ENCODE measurements at places on chromosomes 12 and 14.

GRCh38 chr12:57110104-57111030 lies 795 bp downstream of the STAT6 start:
- no peak for DNase-seq

GRCh38 chr12:53660041-53660440 lies 15.8 kb downstream of the ATP5MC2 start:
- no peak for DNase-seq

DNA sequence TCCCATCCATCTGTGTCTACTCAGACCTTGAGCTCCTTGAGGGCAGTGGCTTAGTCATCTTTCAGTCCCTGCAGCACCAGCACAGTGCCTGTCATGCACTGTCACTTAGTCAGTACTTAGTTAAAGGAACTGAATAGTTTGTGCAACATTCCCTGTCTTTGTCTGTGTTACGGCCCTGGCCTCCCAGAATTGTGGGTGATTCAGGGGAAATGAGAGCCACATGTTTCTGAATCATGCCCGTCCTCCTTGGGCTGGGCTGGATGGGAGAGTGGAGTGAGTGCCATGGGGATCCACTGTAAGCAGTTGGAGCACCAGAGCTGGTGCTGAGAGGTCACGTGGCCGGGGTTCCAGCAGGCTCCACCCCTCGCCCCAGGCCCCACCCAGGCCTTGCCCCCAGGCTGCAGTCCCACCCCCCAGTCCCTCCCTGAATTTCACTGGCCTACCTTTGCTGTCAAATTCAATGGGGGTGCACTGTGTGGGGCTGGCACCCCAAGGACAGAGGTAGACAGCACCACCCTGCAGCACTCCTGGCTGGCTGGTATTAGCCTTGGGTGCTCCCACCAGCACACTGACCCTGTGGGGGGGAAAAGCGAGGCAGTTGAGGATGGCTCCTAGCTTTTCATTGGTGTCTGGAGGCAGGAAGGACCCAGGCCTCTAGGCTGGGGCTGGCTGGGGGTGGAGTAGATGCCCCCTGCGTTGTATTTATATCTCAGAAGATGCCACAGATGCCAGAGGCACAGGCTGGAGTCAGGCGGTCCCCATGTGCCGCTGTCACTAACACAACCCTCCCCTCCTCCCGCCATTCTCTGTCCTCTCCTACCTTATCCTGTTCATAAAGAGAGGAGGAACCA lies 7.5 kb downstream of the ITGA5 start:
- DNase-seq, result peak; percentile 73

GRCh38 chr12:82873951-82874350 lies 187.2 kb downstream of the TMTC2 start:
- no peak for DNase-seq

DNA sequence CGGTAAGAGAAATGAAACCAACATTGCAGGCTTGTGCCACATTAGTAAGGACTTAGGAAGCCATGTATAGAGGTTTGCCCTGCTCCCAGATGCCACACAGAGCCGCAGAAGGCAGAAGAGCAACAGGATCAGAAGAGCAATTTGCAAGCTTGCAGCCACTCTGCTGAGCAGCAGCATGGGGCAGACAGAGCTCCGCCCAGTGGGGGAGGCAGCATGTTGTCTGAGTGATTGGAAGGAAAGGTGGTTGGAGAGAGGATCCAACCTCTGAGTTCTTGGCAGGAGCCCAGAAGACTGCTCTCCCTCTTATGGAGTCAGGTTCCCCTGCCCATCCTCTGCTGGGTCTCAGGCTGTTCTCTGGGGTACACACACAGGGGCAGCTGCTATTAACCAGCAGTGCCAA lies 2.3 kb upstream of the KRT6A start:
- DNase-seq, result no peak

DNA sequence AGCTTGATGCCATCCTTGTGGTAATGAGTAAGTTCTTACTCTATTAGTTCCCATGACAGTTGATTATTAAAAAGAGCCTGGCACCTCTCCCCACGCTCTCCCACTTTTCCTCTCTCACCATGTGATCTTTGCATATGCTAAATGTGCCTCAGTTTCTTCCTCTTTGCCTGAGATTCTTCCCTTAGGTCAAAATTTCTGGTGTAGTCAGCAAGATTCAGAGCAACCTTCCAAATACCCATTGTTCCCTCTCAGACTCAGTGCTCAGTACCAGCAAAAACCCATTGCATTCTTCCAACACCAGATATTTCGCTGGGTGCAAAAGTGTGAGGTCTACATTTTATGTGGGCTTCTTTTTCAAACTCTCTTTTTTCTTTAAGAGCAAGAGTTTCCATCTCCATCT lies 10.8 kb upstream of the USP15 start:
- no peak for DNase-seq

DNA sequence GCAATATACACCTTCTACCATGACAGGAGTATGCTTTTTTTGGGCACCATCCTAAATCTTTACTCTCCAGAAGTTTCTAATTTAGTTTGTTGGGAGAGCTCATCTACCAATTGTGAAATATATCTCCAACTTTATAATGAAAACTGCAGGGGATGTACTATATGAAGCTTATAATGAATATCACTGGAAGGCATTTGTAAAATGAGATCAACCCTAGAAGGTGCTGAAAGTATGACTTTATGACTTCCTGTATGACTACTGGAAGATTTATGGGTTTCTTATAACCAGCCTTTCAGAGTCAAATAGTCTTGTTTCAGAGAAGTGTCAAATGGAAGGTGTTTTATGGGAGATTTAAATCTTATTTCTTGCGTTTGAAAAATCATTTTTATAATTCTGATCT lies 122.9 kb downstream of the MYRFL start:
- peak; percentile 2 for DNase-seq

DNA sequence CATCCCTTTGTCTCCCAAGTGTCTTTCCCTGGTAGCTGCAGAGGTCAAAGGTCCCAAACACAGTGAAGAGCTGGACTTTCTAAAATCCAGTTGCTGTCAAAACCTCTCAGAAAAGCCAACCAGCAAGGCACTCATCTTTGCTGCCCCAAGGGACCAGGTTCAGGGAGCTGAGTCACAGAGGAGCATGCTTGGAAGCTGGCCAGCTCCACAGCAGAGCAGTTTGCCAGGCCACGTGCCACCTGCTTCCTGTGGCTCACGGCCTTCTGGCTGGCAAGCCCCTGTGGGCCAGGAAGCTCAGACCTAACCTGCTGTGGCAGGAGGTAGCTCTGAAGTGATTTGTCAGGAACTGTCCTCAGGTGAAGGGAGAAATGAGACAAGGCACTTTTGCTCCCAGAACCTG lies 3.6 kb downstream of the ISCU start:
- peak; percentile 65 for DNase-seq

GRCh38 chr14:88454886-88455285 lies 69.4 kb downstream of the SPATA7 start:
- no peak for DNase-seq

- DNase-seq, result no peak
These were observed 63.9 kb downstream of the IPO8 start for GRCh38 chr12:30631740-30632139.

GRCh38 chr12:47881826-47882427 lies 22.9 kb downstream of the VDR start:
- peak; percentile 99 for DNase-seq

- DNase-seq, result no peak
These were observed 42.1 kb downstream of the KRT80 start for GRCh38 chr12:52149651-52150241.

GRCh38 chr12:4281173-4281654 lies 7.7 kb downstream of the CCND2 start:
- no peak for DNase-seq

DNA sequence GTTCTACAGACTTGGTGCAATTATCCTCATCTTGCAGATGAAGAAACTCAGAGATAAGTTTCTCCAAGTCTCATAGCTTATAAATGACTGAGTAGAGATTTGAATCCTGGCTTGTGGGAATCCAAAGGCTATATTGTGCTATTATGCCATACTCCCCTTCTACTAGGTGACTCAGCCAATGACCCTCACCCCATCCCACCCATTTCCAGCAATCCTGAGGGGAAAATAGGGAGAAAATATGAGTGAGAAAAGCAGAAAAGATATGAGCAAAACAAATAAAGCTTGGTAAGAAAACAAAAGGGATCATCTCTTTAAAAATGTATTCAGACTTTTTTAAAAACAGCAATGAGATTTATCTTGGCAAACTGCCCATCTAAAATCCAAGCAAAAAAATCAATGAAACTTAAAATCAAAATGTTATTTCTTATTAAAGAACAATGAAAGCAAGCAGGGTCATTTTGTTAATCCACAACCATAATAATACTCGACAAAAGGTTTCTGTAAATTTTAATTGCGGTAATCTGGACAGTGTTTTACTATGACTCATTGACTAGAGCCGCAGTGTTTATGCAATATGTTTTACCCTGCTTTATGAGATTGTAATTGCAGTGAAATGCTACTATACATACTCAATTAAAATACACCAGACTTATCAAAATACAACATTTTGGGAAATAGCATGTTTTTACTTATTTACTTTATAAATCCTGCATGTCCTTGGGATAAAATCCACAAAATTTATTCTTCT lies 13.1 kb upstream of the LGR5 start:
- no peak for DNase-seq

DNA sequence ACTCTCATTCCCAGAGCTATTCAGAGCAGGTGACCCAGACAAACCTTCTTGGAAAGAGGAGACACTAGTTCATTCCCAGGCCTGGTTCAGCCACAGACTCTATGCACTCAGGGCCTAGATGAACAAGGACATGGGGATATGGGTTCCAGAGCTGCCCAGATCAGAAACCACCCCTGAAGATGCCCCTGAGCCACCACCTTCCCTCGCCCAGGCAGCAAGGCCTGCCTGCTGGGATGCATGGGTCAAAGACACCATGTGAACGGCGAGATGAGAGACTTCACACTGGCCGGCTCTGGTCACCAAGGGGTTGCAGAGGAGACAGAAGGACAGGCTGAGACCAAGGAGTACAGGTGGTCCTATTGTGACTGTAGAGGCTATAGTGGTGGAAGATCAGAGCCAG lies 4.1 kb downstream of the SERPINA12 start:
- DNase-seq, result no peak

DNA sequence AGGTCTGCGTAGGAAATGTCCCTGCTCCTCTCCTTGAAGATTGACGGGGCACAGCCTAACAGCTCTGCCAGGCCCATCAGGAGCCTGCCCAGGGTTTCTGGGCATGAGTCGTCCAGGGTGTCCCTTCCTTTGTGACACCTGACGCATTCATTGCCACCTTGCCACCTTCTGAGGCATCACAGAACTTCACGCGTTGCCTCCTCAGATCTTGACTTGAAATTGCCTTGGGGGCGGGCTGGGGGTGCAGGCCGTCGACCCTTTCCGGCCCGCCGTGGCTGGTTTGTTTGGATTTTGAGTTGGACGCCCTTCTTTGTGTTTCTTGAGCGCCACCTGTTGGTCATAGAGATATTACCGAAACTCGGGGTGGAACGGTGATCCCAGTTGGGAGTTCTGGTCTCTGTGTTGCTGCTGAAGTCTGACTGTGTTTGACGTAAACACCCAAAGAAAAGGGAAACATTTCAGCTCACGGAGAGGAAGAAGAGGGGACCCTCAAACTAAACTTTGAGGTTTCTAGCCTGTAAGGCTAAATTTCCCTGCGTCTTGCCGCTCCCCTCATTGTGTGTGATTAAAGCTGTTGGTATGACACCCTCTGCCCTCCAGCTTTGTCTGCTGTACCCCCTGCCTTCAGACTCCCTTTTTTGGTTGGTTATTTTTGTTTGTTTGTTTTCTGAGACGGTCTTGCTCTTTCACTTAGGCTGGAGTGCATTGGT lies 44.6 kb downstream of the MLXIP start:
- no peak for DNase-seq

GRCh38 chr12:52003591-52003990 lies 3.2 kb upstream of the TAMALIN start:
- DNase-seq, result no peak

DNA sequence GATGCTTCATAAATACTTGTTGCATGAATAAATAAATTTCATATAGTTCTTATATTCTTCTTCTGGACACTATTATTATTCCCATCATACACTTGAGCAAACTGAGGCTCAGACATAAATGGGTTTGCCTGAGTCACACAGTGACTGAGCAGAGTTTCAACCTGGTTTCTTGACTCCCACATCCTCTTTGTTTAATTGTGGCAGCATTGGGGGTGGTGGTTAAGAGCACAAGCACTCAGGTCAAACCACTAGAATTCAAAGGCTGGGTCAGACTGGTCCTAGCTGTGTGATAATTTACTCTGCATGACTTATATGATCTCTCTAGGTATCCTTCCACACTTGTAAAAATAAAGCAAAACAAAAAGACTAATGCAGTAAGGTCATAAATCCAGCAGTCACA lies 274.9 kb upstream of the SRRM4 start:
- DNase-seq, result no peak

GRCh38 chr12:2664721-2665577 lies 129.8 kb upstream of the FKBP4 start:
- DNase-seq, result no peak

GRCh38 chr14:78488938-78489337 lies 318.8 kb downstream of the NRXN3 start:
- no peak for DNase-seq

DNA sequence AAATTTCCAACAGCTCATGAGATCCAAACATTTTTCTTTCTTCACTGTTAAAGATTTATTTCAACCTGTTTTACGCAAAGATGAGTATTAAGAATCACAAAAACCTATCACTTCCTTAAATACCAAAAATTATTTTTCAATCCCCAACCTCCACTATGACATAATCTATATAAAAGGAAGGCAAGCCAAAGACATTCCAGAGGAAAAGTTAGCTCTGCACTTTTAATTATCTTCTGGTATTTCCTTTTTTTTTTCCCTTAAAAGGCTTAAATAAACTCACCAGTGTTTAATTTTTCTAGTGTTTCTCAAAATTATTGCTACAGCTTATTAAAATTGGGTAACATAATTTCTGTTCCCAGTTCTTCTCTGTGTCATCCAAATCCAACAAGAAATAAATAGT lies 75.9 kb downstream of the BMP4 start:
- DNase-seq, result no peak

DNA sequence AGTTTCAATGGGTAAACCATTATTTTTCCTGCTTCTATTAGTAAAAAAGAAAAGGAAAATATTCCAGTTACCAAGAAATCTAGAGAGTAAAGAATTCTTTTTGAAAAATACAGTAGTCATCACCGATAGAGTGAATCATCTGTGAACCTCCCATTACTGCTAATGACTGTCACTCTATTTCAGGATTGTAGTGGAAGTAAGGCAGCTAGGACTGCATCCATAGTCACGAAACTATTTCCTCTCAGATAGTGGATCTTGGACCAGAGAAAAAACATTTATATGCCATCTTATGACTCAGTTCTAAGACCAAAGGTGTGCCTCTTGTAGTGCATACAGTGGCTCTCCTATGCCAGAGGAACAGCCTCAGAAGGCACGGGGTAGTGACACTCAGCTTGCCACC lies 173.9 kb upstream of the PLEKHA5 start:
- DNase-seq, result no peak

GRCh38 chr14:29521526-29522137 lies 406.0 kb downstream of the PRKD1 start:
- DNase-seq, result no peak

DNA sequence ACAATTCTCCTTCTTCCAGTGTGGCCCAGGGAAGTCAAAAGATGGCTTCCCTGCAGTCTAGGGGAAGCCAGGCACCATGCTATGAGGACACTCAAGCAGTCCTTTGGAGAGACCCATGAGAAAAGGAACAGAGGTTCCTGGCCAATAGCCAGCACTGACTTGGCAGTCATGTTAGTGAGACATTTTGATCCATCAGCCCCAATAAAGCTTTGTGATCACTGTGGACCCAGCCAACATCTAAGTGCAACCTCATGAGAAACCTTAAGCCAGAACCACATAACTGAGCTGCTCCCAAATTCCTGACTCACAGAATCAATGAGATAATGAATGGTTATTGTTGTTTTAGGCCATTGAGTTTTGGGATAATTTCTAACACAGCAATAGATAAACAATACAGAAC lies 51.0 kb upstream of the NAP1L1 start:
- no peak for DNase-seq

GRCh38 chr12:127170226-127171180 lies 1096.5 kb upstream of the TMEM132C start:
- DNase-seq, result peak; percentile 61
